ENCODE measurements at places on chromosomes 4 and X. TPM values are rescaled to one million over a fixed set of nuclear protein-coding genes. Genes with fewer than 3 reads are reported as not detected.

- DNase-seq, result no peak
Observed at GRCh38 chrX:22968494-22968893, 31.3 kb upstream of the DDX53 start.

DNA sequence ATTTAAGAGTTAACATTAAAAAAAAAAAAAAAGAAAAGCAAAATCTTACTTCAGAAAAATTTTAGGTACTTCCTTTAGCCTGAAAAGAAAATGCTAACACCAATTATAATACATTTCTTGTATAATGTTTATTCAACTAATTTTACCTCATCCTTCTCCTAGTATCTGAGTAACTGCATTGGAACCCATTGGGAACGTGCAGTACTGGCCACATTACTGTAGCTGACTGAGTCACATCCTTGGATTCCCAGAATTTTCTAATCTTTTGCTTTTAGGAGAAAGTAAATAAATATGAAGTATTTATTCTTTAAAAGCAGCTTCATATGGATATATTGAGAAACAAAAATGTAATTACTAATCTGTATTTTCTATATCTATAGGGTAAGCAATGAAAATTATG is 82.6 kb upstream of the SLITRK2 start:
- DNase-seq, result no peak

AMBN gene
- total RNA-seq, result not detected

DNA sequence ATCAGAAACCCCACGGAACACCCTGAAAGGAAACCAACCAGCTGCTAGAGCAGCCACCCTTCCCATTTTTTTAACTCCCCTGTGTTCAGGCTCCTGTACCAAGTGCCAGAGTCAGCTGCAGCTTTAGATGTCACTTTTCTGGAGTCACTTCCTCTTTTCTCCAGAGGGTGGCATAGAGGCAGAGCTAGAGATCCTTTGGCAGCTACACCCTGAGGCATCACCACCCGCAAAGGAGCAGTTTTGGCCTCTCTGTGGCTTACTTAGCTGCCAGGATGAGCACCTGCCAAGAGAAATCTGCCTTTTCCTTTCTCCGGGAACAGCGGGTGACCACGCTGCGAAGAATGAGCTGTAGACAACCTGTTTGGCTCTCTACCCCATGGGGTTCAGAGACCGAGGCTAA is 58.0 kb upstream of the CHRDL1 start:
- DNase-seq, result peak; percentile 6

IRAK1 gene
- total RNA-seq, result 79.4 TPM

GRCh38 chr4:152207378-152207720 is 328.5 kb downstream of the FBXW7 start:
- DNase-seq, result no peak

DNA sequence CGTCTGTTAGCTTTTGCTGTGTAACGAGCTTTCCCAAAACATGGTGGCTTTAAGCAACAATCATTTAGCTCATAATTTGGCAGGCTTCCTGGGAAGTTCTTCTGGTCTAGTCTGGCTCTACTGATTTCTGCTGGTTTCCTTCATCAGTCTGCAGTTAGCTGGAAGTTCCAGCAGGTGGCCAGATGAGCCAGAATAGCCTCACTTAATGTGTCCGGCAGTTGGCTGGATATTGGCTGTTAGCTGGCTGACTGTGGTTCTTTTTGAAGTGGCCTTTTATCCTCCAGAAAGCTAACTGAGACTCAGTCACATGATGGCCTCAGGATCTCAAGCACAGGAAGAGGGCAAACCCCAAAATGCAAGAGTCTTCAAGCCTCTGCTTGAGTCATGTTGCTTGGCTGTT is 34.9 kb downstream of the FTHL17 start:
- peak; percentile 40 for DNase-seq

DNA sequence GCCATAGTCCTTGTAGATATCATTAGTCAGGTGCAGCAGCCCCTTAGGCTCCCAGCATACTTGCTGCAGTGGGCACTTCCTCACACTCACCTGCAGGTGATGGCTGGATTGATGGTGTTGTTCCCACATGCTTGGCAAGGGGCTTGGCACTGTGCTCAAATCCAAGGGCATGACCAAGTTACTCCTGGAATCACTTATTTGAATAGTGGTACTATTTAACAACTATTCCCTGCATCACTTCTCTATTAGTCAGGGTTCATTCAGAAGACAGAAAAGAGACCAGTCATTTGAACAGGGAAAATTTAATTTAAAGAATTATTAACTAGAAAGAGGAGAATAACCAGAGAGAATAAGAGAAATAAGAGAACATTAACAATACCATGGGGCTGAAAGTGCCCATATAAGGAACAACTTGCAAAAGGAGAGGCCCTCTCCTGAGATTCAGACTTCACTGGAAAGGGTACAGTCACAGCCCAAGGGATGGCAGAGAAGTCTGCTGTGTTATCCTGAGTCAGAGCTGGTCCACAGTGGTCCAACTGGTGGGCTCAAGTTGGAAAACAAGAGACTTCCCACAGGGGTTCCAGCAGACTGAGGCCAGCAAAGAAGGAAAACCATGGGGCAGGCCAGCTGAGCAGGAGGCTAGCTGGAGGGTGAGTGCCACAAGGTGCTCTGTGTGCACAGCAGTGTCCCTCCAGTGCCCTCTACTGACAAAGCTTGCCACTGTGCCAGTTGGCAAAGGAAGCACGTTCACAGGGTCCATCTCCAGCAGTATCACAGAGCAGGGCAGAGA is 9.8 kb downstream of the SPP1 start:
- DNase-seq, result peak; percentile 100

- DNase-seq, result no peak
Observed at GRCh38 chr4:174464949-174465348, 57.3 kb downstream of the HPGD start.

GRCh38 chr4:165101641-165102040 is 11.0 kb downstream of the TMEM192 start:
- DNase-seq, result no peak

DNA sequence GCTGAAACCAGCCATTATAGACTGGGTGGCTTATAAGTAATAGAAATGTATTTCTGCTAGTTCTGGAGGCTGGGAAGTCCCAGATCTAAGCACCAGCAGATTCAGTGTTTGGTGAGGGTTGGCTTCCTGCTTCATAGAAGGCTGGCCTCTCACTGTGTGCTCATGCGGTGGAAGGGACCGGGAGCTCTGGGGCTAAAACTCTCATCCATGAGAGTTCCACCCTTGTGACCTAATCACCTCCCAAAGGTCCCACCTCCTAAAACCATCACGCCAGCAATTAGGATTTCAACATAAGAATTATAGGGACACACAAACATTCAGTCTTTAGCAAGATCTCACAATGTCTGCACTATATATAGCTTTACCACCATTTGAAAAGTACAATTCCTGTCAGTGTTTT is 215.2 kb downstream of the CBR4 start:
- peak; percentile 75 for DNase-seq

PPP2R2C gene
- 0.20 TPM for total RNA-seq

DNA sequence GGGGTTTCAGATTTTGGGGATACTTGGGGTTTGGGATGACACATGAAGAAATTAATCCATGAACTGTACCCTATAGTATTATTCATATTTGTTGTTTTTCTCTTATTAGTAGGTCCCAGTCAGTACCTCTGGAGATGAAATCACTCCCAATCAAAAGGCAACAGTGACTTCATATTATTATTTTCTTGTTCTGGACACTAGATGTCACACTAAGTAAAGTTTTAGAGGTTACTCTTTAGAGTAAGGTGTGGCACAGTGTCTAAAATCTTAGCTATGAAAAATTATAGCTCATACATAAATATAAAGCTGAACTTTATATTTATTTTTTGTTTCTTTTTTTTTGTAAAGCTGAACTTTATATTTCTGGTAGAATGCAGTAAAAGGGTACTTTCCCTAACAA is 35.1 kb downstream of the FAM114A1 start:
- peak; percentile 51 for DNase-seq

TRIM60 gene
- not detected for total RNA-seq

JCHAIN gene
- total RNA-seq, result 0.30 TPM

FAM9C gene
- total RNA-seq, result not detected

DNA sequence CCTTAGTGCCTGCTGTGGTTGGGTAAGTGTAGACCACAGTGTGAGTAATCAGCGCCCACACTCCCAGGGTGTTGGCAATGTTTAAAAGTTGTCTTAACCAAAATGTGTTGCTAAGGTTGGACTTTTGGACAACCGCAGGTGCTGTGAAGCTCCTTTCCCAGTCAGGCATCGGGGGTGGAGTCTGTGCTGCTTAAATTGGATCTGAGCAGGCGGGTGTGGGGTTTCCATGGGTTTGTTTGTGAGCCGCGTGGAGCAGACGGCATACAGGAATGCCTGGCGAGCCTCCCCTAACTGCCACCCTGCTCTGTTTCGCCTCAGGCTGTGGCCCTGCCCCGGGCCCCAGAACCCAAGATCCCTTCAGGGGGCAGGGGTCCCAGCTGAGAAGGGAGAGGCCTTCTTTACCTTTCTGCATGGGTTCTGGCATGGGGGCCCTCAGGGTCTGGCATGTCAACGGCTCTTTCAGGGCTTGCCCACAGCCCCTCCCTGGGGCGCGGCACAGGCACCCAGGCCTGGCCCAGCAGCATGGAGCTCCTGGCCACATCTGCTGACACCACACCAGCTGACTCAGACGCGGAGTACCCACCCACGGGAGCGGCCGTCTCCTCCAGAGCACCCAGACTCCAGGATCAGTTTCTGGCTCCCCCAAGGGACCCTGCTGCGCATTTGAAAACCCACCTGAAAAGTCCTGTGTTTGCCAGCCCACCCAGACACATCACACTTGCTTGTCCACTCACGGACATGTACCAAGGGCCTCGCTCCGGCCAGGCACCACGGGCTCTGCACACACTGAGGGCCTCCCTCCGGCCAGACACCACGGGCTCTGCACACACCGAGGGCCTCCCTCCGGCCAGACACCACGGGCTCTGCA is 5.1 kb upstream of the SPON2 start:
- DNase-seq, result peak; percentile 85

GRCh38 chr4:81789741-81790399 is 318.2 kb upstream of the RASGEF1B start:
- no peak for DNase-seq

GRCh38 chrX:19902110-19902509 is 14.7 kb upstream of the SH3KBP1 start:
- no peak for DNase-seq

CCNA2 gene
- total RNA-seq, result 43.2 TPM

SLC4A4 gene
- total RNA-seq, result 12.0 TPM

- DNase-seq, result peak; percentile 57
Observed at GRCh38 chrX:9670136-9670814, 95.4 kb downstream of the GPR143 start.

DNA sequence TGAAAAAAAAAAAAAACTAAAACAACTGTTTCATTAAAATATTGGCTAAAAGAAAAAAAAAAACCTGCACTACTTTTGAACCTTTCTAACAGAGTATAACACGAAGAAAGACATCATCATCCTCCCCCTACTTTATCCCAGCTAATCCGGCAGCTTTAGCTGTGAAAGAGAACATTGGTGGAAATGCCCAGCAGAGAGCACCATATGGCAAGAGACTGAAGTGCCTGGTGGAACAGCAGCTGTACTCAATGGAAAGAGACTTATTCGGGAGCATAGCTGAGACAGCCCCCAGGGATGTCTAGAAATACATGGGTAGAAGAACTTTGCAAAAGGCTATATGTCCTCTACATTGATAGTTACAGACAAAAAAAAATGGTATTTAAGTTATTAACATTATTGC is 30.3 kb downstream of the STPG2 start:
- peak; percentile 13 for DNase-seq

SASH3 gene
- total RNA-seq, result not detected

EDA2R gene
- total RNA-seq, result 6.3 TPM

- no peak for DNase-seq
Observed at GRCh38 chr4:80155316-80155982, 41.9 kb upstream of the PRDM8 start.

- DNase-seq, result peak; percentile 63
Observed at GRCh38 chr4:124061413-124061812, 651.1 kb downstream of the ANKRD50 start.
